DMS153 (cell line): ENCODE measurements at places on chromosomes 3 and 15.
A peak's percentile ranks its signal among the peaks of the same experiment; 100 is the strongest.

DNA sequence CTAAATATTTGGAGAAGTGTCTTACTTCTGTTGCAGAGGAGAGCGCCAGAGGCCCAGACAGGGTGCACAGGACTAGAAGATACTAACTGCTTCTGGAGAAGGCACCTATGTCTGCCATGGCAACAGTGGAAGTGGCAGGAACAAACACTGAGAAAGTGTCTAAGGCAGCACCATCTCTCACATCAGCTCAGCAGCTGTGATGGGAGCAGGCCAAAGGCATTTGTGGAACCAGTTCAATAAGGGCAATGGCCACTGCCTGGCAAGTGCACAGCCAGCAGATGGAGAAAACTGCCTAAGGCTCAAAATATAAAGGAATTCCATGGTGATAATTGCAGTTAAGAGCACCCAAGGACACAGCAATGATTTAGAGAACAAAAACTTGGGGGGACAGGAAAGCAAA, 563.0 kb upstream of the CCDC54 start:
- DNase-seq, result no peak

DNA sequence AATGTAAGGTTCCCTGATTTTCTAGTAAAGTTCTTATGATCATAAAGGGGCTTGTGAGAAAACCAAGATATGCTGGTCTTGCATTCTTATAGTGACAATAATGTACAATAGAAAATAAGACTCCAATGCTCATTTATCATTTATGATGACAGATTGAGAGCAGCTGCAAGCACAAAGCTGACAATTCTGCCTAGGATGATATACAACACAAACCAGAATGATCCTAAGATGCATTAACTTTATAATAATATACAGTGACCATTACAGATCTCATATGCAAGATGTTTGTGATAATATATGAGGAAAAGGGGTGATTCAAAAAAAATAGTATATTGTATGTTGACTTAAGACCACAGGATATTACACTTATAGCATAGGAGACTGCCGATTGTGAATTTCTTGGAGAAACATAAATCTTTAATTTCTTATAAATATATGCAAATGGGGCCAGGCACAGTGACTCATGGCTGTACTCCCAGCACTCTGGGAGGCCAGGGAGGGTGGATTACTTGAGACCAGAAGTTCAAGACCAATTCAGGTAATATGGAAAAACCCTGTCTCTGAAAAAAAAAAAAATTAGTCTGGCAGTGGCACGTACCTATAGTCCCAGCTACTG, 387.0 kb downstream of the ZBBX start:
- DNase-seq, result no peak

DNA sequence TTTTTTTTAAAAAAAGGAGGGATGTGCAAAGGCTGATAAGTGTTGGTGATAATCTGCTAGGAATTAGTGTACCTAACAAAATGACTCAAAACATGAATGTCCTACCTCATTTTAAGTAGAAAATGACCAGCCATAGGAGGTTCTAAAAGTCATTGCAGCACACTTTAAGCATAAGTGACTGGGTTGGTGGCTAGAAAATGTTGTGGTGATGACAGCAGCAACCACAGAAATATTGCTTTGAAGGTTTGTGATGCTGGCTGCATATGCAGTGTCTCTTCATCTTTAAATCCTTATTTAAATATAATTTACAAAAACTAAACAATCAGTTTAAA, 55.2 kb downstream of the CMSS1 start:
- DNase-seq, result no peak

DNA sequence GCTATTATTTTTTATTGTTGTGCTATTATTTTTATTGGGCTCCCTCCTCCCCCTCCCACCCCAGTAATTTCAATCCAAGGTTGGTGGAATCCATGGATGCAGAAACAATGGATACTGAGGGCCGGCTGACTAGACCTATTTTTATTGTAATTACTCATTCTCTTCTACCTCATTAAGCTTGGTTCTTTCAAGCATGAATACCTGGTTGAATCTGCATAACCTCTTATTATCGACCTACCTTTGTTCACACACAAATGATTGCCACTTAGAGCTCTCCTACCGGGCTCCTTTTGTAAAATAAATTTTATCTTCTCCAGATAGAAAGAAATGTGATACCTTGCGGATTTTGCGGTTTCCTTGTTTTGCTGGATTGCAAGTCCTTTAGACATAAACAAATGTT, 31.6 kb downstream of the BTD start:
- DNase-seq, result no peak

DNA sequence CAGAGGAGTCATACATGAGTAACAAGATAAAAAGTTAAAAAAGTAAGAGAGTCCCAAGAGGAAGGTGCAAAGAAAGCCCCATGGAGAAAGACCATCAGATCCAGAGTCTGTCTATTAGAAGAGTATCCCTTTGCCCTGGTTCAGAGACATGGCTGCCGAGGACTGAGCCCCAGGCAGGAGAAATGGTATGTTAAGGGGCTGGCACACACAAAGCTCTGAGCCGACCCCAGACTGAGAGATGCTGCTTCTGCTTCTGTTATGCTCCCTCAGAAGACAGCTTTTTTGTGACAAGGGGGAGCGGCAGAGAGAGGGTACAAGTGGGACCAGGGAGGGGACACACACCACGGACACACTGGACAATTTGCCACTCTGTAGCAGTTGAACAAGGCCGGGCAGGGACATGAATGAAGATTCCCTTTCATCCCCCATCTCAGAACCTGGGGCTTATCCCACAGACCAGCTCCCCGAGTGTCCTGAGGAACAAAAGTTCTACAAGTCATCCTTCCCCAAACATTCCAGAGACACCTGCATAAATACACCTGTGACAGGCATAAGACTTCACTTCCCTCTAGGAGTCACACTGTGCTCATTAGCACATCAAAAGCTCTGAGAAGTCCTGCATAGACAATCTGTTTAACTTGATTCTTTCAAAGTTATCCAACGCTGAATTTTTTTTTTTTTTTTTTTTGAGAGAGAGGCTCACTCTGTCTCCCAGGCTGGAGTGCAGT, 161.6 kb upstream of the WNT5A start:
- DNase-seq, result no peak

GRCh38 chr3:1623896-1624295, 474.8 kb upstream of the CNTN4 start:
- DNase-seq, result no peak

- DNase-seq, result no peak
These were observed 590.2 kb upstream of the TBL1XR1 start for GRCh38 chr3:177787279-177788041.

- DNase-seq, result no peak
These were observed 5.7 kb upstream of the DYNLT2B start for GRCh38 chr3:196323691-196324090.

DNA sequence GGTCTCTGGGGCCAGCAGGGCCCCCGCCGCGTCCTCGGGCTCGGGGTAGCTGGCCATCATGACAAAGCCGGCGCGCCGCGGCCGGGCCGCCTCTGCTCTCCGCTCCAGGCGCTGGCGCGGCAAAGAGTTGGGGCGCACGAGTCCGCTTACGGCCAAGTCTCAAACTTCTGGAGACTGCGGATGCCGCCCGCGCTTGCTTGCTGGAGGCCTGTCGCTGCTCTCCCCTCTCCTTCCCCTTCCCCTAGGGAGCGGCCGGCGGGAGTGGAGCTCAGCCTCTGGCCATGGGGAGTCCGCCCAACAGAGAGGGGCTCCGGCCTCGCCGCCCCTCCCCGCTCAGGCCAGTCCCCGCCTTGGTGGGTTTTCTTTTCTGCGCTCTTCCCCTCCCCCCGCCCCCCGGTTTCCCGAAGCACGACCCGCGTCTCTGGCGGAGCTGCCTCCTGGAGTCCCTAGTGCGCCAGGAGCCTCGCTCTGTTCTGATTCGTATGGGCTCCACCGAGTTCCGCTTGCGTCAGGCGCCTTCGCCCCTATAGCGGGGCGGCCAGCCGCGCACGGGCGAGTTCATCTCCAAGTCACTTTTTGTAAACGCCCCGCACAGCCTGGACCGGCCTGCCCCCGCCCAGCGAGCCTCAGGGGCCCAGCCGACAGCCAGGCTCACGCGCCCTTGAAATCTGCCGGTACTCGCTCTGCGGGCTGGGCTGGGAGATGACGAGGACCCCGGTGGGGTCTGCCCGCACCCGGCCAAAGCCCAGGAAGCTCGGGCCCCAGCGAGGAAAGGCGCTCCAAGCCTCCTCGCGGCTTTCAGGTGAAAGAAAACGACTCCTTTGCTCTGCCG, at the start of the genes FOXL2 and FOXL2NB:
TSS of gene FOXL2 (minus strand) at position 475 of the 832 bp plus-strand sequence. CDS start at position 60, 415 bp downstream.
TSS of gene FOXL2NB (plus strand) at position 555 of the 832 bp plus-strand sequence. CDS start at position 703, 148 bp downstream.
- no peak for DNase-seq

GRCh38 chr3:82100378-82100777, 338.9 kb upstream of the GBE1 start:
- DNase-seq, result no peak

DNA sequence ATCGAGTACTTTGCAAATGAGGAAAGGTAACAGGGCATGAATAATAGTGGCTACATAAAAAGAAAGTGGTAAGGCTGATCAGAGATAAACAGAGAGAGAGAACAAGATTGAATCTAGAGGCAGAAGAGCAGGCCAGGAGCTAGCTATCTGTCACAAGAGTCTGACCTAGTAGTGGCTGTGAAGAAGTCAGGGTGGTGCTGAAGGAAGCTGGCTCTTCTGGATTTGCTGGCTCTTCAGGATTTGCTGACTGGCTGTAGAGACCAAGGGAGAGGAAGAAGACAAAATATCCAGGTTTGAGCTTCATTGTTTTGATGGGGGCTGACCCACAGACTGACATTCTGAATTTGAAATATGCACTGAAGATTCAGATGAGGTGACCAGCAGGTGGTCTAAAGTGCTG, 142.3 kb downstream of the SSR3 start:
- no peak for DNase-seq

- no peak for DNase-seq
These were observed 191.1 kb downstream of the TBC1D5 start for GRCh38 chr3:17551333-17551732.

GRCh38 chr3:151875759-151876158, 2.3 kb downstream of the SUCNR1 start:
- no peak for DNase-seq

DNA sequence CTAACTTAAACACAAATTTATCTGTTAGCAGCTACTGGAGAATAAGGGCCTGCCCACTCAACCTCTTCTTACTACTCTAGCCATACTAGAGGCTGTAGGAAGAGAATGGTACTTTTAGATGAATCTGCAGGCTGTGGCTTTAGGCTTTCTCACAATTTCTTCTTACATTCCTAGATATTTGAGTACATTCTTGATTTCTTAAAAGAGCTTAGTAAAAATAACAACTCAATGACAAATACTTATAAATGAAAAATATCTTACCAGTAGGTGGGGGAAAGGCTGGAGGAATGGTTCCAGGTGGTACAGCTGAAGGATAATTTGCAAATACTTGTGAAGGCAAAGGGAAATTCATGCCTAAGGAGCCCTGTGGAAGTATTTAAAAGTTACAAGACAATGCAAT, 92.9 kb upstream of the GK5 start:
- no peak for DNase-seq

- no peak for DNase-seq
These were observed 136.0 kb downstream of the VGLL4 start for GRCh38 chr3:11507719-11508118.

GRCh38 chr3:46846624-46847542, 16.4 kb downstream of the MYL3 start:
- DNase-seq, result no peak

- no peak for DNase-seq
These were observed 425.3 kb upstream of the UBE2E2 start for GRCh38 chr3:22777834-22778233.

DNA sequence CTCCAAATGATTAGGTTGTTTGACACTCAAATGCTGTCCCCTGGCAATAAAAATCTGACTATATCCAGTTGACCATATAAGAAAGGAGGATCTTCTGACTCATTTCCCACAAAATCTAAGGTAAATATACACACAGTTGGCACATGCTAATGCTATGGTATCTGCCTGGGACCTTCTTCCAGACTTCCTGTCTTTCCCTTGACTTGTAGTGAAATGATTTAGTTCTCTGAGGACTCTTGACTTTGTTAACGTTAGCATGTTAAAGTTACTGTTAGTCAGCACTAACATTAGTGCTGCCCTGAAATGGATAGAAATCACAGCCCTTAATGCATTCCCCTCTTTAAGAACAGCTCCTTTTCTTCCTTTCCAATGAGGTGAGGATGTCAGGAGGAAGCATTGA, 124.3 kb upstream of the LSAMP start:
- no peak for DNase-seq

GRCh38 chr3:181999314-181999713, 287.6 kb downstream of the SOX2 start:
- DNase-seq, result no peak

DNA sequence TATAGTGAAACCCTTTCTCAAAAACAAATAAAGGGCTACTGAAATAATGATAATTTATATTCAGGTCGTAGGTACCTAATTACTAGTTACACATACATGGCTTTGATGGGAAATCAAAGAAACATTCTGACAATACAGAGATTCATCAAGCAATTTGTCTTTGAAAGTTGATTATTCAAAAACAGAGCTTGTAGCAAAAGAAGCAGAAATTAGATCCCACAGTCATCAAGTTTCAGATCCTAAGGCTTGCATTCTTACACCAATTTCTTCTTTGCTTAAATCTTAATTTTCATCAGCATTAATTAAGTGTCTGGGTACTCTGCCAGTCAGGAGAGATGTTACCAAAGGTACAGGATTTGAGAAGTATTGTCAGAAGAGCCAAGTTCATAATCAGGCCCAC, 1.5 kb upstream of the HEXA start:
- no peak for DNase-seq

DNA sequence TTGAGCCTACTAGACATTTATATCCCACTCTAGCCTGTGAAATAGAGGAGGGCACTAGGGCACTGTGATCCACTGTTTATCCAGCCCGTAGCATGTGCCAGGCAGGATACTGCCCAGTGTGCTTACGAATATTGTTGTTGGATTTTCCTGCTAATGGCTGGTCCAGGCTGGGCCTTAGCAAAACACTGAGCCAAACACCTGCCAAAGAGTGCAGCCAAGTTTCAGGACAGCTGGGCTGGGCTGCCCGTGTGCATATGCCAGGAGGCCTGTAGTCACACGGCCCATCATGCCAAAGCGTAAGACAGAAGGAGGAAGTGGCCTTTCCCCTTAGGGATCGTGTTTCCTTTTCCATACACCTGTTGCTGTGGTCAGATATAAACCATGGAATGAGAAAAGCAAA, 54.5 kb upstream of the ABHD10 start:
- peak; percentile 89 for DNase-seq

DNA sequence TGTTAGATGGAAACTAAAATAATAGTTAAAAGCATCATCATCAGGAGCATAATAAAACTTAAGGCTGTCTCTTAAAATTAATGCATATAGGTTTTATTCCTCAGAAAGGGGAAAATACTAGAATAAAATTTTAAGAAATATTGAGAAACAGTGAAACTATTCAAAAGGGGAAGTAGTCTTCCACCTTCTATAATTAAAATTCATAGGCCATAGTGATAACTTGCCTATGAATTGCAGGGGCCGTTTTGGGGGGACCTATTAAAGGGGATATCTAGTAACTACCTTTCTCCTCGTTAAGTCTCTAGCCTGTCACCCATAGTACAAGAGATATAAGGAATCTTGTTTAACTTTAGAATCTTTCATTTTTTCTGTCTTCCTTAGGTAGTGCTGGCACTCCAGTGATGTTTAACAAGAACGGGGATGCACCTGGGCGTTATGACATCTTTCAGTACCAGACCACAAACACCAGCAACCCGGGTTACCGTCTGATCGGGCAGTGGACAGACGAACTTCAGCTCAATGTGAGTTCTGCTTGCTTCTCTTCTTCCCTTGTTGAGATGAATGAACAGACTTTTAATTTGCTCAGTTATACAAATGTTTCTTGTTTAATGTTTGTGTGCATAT, 600.4 kb downstream of the GRM7 start:
- DNase-seq, result no peak

GRCh38 chr3:189570916-189571315, 60.3 kb upstream of the TP63 start:
- DNase-seq, result no peak
